ENCODE measurements at places on chromosomes 2 and 18.

DNA sequence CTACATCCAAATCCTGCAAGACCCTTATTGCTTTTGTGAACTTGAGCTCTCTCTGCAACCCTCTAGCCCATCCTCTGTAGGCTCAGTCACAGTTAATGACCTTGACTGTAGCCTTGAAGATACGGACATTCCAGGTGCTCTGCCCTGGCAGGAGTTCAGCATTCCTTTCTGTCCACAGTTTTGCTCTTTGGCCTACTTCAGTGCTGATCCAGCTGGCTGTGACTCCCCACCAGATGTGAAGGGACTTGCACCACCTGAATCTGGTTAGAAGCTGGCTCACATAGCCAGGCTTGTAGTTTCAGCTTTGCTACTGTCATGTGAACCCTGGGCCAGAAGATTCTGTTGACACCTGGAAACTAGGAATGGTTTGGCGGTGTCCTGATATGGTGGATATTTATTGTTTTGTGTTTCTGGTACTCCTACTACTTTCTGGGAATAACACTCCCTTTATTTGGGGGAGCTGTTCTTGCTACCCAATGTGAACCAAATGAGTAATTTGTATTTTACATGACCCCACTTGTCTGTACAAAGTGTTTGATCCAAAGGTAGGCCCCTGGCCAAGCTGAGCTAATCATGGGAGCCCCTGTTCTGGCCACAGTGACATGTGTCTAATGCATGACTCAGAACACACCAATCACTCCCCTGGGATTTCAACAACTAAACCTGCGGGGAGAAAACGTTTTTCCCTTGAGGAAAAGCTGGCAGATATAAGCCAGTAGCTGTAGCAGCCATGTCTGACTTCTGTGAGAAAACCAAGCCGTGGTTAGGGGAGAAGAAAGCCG, 73.4 kb downstream of the CDCA7 start:
- DNase-seq, result no peak

DNA sequence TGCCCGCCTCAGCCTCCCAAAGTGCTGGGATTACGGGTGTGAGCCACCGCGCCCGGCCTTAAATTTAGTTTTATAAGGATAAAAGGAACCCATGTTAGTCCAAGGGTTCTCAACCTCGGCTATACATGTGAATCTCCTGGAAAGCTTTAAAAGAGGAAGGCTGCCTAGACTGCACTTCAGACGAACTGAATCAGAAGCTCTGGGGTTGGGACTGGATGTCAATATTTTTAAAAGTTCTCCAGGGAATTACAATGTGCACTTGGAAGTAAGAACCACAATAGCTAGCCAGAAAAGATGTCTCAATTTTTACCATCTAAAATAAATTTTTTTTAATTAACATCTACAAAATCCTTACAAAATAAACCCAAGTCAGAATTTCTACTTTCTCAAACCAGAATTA, 10.1 kb downstream of the LMAN2L start:
- no peak for DNase-seq

- no peak for DNase-seq
Observed at GRCh38 chr2:196274387-196274809, 103.0 kb upstream of the STK17B start.

DNA sequence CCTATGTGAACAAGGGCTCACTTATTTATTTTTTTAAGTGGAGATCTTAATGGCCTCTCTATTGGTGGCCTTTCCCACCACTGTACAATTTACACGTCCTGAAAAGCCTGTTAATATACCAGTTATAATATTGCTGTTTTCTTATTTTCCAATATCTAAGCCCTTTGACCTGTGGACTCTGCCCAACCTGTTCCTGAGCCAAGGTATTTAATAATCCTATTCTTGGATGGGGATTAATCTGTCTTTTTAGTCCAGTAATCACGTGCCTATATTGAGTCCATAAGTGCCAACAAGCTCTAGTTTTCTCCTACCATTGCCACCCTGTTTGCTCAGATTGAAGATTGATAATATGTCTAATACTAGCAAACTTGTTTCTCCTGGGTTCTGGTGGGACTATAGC, 42.7 kb downstream of the MBD5 start:
- DNase-seq, result no peak

DNA sequence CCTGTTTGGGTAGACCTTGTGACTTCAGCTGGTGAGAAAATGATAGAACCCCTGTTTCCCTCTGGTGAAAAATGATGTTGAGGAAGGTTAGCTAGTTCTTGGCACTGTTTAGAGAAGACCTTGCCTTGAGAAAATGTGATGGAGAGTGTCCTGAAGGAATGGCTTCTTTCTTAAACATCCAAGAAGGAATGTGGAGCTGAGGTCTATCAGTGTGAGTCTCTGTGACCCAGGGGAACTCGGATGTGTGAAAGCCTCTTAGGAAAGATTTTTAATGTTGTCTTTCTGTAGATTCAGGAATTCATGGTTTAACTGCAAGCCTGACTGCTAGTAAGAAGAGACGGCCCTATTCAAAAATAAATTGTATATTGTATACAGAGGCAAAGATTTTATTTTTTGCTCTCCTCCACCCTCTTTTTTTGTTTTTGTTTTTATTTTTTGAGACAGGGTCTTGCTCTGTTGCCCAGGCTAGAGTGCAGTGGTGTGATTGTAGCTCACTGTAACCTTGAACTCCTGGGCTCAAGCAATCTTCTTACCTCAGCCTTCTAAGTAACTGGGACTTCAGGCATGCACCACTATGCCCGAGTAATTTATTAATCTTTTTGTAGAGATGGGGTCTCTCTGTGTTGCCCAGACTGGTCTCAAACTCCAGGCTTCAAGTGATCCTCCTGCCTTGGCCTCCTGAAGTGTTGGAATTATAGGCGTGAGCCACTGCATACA, 87.5 kb downstream of the ZNF532 start:
- DNase-seq, result no peak

GRCh38 chr18:63858456-63858855, 29.0 kb upstream of the SERPINB2 start:
- no peak for DNase-seq

GRCh38 chr2:231489990-231490389, 25.7 kb upstream of the NCL start:
- no peak for DNase-seq

DNA sequence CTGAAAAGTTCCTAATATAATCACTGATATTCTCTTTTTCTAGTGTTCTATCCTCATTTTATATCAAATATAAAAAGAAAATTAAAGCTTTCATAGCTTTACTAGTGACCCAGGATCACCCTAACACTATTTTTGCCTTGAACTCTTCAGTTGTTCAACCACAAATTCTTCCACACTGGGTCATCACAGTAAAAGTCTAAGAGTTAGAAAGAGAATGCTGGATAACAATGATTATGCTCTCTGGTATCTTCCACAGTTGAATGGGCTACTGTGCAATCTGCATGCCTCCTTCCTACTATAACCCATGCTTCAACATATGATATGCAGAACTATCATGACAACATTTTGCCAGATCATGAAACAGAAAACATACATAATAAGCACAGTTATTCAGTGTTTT, 32.3 kb downstream of the CHN1 start:
- no peak for DNase-seq

DNA sequence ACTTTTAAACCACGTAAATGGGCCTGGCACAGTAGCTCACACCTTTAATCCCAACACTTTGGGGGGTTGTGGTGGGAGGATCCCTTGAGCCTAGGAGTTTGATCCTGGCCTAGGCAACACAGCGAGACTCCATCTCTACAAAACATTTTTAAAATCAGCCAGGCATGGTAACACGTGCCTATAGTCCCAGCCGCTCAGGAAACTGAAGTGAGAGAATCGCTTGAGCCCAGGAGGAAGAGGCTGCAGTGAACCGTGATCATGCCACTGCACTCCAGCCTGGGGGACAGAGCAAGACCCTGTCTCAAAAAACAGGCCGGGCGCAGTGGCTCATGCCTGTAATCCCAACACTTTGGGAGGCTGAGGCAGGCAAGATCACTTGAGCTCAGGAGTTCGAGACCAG, 12.2 kb downstream of the ROCK1 start:
- no peak for DNase-seq

GRCh38 chr18:13543144-13543543, 183.2 kb downstream of the FAM210A start:
- DNase-seq, result no peak

DNA sequence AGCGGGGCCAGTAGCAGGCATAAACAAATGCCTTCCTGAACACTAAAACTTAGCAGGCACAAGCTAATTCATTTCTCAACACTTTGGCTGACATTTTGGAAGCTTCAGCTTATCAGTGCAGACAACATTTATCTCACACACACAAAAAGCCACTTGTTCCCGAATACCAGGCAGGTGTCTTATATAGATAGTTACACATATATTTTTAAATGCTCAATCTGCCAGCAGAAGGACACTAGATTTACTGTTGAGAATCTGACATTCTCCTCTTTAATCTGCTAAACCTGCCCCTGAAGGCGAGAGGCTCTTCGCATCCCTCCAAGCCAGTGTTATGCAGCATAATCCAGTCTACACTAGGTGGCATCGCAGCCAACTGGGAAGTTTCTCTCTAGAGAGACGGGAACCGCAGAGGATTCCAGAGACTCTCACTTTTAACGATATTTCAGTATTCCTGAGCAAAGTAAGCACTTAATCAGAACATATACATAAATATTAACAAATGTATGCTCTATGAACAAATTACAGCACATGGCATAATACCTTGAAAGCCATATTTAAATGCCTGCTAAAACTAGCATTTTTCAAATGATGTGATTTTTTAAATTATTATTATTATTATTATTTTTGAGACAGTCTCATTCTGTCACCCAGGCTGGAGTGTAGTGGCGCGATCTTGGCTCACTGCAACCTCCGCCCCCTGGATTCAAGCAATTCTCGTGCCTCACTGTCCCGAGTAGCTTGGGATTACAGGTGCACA, 90.2 kb upstream of the SCG2 start:
- no peak for DNase-seq

GRCh38 chr2:4653991-4654390, 950.6 kb downstream of the DCDC2C start:
- DNase-seq, result no peak

DNA sequence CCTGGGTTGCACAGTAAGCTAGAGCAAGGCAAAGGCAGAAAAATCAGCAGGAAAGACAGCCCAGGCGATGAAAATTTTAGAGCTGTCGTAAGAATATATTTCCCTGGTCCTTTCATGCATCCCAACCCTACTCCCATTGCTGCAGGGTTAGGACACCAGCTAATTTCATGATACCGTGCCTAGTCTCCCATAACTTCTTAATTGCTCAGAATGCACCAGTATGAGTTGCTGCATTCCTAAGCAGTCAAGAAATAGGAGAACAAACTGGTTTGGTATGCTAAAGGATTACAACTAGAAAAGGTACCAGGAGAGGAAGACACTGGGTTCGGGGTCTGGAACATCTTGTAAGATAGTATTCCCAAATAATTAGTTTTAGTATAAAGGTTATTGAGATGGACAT, 269.4 kb upstream of the NRXN1 start:
- no peak for DNase-seq

DNA sequence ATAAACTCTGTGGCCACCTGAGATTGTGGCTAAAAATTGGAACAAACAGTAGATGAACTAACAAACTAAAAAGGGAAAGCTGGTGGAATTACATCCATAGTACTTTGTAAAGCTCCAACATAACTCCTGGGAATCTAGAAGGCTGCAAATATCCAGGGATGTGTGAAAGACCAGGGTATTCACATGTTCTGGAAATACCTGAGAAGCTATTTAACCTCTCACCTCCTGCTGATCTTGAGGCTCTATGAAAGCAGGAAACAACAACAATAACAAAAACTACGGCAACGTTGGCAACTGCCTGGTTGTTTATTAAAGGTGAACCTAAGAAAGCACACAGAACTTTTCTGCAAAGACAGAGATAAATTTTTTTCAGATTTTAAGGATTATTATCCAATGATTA, 171.3 kb downstream of the CCDC178 start:
- DNase-seq, result no peak

- DNase-seq, result no peak
Observed at GRCh38 chr2:26400723-26401122, 997 bp upstream of the DRC1 start.

DNA sequence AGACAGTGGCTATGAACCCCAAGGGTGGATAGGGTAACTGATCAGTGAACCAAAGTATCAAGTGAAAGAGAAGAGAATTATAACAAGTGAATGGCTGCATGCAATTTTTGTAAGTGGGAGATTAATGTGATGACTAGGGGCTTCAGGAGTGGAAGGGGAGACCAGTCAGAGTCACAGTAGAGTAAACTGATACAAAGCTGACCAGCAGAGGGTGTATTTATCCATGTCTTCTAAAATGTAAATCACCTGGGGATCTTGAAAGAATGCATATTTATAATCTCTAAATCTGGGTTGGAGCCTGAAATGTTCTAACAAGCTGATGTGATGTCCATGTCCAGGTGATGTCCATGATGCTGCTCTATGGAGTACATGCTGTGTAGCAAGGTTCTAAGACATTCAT, 1351.3 kb upstream of the CHAC2 start:
- no peak for DNase-seq

DNA sequence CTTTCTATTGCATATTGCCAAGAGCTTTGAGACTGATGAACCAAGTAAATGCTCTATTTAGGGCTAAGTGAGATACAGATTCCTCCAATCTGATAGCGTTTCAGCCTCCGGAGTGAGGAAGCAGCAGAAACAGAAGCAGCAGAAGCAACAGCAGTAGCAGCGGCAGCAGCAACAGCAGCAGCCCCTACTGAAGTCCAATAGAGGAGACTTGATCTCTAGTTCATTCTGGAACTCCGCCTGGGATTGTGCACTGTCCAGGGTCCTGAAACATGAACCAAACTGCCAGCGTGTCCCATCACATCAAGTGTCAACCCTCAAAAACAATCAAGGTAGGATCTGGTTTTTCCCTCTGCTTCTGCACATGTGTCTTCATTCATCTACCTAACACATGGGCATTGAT, at the start of gene DPP10:
DPP10 (plus strand) TSS at position 132 of the 400 bp plus-strand sequence.
- DNase-seq, result no peak

- DNase-seq, result no peak
Observed at GRCh38 chr2:95348609-95349567, 51.7 kb downstream of the KCNIP3 start.

DNA sequence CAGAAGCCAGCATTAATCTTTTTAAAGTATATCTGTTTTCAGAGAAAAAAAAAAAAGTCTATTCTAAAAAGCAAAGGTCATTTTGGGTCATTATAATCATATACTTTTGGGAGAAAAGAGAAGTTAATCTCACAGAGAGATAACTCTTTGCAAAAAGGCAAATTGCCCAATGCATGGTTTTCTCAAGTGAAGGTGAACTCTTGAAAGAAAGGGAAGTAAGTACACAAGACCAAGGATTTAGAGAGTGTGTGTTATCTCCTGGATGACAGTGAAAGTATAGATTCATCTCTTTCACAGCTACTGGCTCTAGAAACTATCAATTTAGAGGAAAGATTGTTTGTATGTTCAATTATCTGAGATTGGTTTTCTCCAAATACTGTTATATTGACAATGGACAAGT, 151.4 kb downstream of the CD8B2 start:
- DNase-seq, result no peak

DNA sequence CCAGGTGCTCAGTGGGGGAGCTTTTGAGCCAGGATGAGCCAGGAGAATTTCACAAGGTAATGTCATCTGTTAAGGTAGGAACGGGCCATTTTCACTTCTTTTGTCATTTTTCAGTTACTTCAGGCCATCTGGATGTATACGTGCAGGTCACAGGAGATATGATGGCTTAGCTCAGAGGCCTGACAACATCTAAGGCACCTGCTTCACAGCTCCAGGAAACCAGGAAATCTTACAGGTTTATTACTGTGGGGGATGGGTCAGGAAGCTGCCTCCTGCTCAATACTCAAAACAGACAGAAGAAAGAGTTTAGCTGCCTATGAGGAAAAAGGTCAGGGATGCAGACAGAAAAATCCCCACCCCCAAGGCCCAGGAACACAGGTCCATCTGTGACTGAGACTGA, 364.3 kb upstream of the LRP1B start:
- DNase-seq, result no peak
